ENCODE measurements at places on chromosomes 13 and 19. TPM values are rescaled to one million over a fixed set of nuclear protein-coding genes. Genes with fewer than 3 reads are reported as not detected.

GRCh38 chr13:101053301-101054093, 362.8 kb downstream of the NALCN start:
- DNase-seq, result no peak

DNA sequence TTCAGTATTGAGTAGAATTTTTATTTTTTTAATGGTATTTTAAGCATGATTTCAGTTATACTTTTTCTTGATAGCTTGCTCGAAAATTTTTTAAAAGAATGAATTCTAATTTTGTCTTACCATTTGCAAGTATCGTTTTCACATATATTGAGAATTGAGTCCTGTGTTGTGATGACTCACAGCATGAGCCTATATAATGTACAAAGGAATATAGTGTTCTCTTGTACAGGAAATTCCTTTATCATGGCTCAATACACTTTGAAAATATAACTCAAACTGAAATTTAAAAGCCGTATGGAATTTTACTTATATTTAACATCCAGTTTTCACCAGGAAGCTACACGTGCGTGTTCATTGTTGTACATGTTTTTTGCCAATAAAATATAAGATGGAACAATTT, 161.1 kb upstream of the TMTC4 start:
- DNase-seq, result no peak

DNA sequence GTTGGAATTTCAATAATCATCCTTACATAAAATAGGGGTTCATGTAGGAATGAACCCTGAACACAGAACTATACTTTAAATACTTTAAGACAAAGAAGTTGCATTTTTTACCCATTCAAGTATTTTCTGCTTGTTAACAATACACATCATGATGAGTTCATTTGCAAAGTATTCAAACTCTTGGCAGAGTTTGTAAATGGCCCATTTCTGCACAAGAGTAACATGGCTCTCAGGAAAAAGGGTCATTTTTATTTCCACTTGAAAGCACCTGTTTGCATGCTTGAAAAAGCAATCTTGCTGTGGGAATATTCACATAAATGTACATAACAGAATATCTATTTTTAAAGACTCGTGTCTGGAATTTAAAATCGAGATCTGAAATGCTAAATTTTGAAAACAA, 18.1 kb downstream of the ESD start:
- DNase-seq, result no peak

- DNase-seq, result no peak
Measured at GRCh38 chr19:35928507-35928906, 7.7 kb upstream of the LRFN3 start.

GRCh38 chr13:63279136-63279535, 1863.5 kb upstream of the PCDH20 start:
- no peak for DNase-seq

DNA sequence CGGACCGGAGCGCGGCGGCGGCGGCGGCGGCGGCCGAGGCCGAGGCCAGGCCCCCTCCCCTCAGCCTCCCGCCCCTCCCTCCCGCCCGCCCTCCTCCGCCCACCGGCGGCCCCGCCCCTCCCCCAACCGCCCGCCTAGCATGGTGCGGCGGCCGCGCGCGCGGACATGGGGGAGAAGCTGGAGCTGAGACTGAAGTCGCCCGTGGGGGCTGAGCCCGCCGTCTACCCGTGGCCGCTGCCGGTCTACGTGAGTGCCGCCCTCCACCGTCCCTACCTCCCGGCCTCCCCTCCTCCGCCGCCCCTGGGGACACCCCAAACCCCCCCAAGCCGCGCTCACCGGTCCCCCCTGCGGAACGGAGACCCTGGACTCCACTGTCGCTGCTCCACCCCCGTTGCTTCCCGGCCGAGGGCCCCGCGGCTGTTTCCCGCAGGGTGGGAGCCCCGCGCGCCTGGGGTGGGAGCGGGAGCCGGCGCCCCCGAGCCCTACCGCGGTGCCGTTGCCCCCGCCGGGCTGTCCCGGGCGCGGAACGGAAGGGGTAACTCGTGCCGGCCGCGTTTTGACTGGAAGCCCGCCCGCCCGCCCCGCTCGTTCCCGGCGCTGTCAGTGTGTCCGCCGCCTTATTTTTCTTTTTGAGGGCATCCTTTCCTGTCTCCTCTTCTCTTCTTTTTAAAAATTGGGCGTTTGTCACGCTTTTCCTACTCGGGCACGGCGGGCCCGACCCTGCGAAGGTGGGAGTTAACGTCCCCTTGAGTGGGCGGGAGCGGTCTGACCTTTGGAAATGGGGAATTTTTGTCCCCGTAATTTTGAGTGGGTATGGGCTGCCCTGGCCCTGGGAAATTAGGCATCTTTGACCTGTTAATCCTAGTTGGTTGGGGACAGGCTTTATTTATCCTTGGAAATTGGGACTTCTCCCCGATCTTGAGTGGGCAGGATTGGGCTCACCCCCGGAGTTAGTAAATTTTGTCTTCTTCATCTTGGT, 576 bp downstream of the DOT1L start:
- no peak for DNase-seq

DNA sequence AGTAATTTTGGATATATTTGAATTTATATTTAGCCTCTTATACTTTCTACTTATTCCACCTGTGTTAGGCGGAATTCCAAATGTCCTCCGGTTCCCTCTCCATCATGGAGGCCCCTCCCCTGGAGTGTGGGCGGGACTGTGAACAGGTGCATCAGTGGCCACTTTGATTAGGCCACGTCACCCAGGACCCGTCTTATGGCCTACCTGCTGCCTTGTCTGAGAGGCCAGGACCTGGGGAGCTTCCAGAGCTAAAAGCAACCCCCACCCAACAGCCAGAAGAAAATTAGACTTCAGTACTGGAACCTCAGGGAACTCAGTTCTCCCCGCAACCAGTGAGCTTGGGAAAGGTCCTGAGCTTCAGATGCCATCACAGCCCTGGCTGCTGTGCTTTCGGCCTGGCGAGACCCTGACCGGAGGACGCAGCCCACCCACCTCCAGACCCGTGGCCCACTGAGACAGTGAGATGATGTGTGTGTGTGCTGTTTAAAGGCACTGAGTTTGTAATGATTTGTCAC, 200.2 kb upstream of the SOX1 start:
- DNase-seq, result peak; percentile 90

GRCh38 chr13:28316836-28317235, 178.1 kb downstream of the FLT1 start:
- no peak for DNase-seq

Gene NLRP4
- total RNA-seq, result not detected

Gene ZNF577
- total RNA-seq, result 11.9 TPM

Gene VN1R2
- total RNA-seq, result not detected

Gene TMPRSS9
- total RNA-seq, result 0.17 TPM

Gene ZNF610
- total RNA-seq, result 3.2 TPM
